HT-29 (cell line): ENCODE measurements at places on chromosomes 5 and 9.

- no peak for DNase-seq
Observed at GRCh38 chr5:91076138-91076537, 307.0 kb downstream of the ARRDC3 start.

DNA sequence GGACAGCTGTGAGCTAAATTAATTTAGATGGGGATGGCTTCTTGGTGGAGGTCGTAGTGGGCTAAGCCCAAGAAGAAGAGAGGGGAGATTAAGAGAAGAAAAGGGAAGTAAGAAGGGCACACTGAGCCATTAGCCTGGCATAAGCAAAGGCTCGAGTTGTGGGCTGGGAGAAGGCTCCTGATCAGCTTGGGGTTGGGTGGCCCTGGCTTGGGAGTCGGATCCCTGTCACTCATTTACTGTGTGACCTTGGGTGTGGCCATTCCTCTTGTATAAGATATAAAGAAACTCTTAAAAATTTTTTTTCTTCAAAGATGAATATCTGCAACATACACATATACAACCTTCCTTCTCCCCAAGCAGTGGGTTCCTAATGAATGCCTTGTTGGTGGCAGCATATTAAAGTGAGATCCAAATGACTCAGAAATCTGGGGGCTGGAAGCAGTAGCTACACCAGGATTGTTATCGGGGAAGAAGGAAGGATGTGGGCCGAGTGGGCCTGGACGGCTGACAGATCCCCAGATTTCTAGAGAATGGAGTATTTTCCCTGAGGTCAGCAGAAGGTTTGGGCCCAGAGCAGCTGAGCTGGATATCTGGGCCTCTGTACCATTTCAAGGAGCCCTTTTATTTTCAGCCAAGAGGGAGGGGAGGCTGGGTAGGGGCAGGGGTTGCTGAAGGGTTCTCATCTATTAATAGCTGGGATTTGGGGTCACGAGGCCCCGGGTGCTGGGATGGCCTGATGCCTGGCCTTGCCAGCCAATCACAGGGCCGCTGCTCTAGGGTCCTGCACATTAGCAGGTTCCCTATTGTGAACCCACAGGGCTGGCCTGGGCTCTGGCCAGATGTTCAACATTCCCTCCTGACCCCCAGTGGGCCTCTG, 52.1 kb downstream of the PPARGC1B start:
- DNase-seq = no peak

- DNase-seq = no peak
Observed at GRCh38 chr9:87601176-87601575, 103.5 kb downstream of the DAPK1 start.

- no peak for DNase-seq
Observed at GRCh38 chr5:104606258-104606829, 1043.8 kb upstream of the NUDT12 start.

DNA sequence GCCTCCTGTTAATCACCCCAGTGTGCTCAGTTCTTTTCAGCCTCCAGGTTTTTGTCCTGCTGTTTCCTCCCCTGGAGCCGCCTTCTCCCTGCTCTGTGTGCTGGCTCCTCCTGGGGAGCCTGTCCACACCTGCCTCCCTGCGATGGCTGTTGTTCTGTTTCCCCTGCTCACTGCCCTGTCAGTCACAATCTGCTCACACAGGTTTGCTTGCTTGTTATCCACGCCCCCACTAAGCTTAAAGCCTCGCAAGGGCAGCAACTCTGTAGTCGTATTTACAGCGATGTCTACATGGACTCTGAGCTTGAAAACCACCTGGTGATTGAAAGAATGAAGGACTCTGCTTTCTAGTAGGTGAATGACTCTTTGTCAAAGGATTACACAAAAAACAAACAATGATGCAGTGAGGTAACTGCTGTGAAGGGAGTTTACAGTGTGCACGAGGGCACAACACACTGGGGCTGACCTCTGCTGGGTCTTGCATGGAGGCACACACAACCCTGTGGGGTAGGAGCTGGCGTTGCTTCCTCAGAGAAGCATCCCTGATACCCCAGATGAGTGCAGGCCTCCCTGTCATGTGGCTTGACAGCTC, 39.6 kb upstream of the TEX48 start:
- no peak for DNase-seq

- DNase-seq = no peak
Observed at GRCh38 chr9:113591899-113592625, 128.5 kb downstream of the RGS3 start.

- no peak for DNase-seq
Observed at GRCh38 chr9:98637381-98637780, 71.4 kb downstream of the GABBR2 start.

GRCh38 chr9:110408598-110408997, 70.9 kb upstream of the TXNDC8 start:
- no peak for DNase-seq

DNA sequence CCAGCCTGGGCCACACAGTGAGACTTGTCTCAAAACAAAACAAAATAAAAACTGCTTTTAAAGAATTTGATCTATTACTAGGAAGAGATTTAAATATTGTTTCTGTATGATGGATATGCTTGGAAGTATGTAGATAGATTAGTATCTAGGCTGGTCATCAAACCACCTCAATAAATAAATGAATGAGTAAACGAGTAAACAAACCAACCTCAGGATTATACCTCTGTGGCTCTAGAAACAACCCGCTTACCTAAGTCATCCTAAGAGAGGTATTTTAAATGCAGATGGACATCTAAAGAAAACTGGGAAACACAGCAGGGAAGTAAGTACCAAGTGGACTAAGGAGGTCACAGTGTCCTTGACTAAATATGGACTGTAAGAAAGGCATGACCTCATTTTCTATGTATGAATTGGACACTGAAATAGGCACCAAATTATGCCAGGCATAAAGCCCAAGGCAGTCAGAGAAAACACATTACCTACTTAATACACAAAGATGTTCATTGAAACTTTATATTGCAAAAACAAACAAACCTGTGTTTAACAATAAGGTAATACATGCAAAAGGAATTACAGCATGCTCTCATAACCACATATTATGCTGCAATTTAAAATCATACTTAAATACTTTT, 7.3 kb downstream of the ANKH start:
- no peak for DNase-seq

- no peak for DNase-seq
Observed at GRCh38 chr9:21904371-21904770, 89.8 kb downstream of the CDKN2A start.
